ENCODE measurements at places on chromosomes 4 and X. TPM values are rescaled to one million over a fixed set of nuclear protein-coding genes. Genes with fewer than 3 reads are reported as not detected.

SLC6A14 gene
- not detected for total RNA-seq

TRMT44 gene
- 27.9 TPM for total RNA-seq

ARR3 gene
- total RNA-seq: not detected

PLA2G12A gene
- total RNA-seq: 15.7 TPM

NHS gene
- total RNA-seq: 1.8 TPM

CDK16 gene
- 62.3 TPM for total RNA-seq

SLC10A4 gene
- 0.17 TPM for total RNA-seq

TNIP3 gene
- total RNA-seq: 3.0 TPM

RAB40A gene
- 0.22 TPM for total RNA-seq

C4orf50 gene
- total RNA-seq: 0.19 TPM

PDGFC gene
- total RNA-seq: not detected

TMSB15C gene
- 5.1 TPM for total RNA-seq

MYL5 gene
- total RNA-seq: 20.0 TPM

- no peak for DNase-seq
These were observed 9.7 kb upstream of the ACSL4 start for GRCh38 chrX:109742722-109743121.

DNA sequence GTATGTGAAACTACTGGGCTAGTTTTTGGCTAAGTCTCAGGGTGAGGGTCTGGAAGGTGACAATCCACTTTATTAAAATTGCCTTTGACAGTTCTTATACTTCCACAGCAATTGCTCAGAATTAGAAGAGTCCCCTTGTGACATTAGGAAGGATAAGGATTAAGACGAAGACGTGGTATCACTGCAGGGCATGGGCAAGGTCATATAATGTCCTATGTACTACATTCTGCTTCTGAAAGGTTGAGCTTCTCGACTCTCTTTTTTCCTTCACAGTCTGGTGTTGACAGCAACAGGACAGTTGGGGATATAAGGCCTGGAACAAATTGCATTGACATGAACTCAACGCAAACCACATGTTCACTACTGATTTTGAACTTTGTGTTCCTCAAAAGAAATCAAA is 40.9 kb upstream of the PRDM5 start:
- DNase-seq: no peak

DNA sequence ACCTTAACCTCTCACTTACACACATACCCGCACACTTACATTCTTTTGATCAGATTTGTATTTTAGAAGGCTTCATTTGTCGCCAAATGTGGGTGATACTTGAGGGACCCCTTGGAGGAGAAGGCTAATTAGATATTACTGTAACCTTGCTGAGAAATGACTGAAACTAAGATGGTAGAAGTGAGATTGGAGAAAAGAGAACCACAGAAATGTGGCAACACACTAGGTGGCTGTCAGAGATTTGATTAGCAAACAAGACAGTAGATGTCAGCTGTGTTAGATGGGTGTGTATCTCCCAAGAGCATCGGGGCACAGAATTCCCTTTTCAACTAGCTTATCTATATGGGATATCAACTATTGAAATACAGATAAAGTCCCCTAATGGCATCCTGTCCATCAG is 149.3 kb upstream of the FABP2 start:
- DNase-seq: no peak

DNA sequence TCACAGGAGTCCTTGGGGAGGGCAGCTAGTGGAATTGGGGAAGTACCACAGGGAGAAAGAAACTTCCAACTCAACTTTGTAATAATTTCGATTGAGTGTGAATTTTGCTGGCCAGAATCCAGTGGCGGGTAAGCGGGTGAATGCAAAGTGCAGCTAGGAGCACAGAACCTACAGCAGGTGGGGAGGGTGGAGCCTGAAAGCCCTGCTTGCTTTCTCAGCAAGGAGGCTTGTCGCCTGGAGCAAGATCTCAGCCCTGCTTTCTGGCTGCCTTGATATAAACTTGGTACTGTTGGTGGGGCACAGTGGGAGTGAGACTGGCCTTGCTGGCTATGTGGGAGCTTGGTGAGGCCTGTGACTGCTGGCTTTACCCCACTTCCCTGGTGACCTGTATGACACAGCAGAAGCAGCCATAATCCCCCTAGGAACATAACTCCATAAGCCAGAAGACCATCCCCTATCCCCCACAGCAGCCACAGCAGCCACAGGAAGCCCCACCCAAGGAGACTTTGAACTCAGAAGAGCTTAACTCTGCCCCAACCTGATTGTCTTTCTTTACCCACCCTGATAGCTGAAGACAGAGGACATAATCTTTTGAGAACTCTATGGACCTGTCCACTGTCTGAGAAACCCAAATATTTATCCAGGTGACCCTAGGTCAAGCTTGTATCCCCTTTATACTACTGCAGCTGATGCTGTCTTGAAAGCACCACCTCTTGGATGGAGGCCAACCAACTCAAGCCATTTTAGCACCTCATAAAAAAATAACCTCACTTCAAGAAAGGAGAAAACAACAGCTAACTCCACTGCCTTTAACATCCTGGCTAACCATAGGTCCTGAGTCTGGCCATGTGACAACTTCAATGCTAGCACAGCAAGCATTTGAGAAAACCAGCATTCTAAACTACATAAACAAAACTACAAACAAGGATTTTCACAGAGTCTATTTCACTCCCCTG is 87.2 kb upstream of the PDE5A start:
- DNase-seq: no peak

DNA sequence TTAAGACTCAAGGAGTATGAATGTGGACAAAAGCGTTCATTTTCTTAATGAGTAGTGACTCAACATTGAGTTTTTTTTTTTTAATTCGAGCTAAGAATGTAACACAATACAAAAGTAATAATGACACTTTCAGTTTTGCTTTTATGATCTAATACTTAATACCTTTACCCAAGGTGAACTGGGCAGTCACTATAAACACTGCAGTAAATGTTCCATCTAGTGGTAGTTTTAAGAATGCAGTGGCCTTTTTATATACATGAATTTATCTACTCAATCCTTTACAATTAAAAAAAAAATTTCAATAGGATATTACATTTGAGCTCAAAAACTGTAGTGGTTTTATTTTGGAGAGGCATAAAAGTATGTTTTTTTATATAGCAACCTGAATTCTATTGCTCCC is 33.9 kb downstream of the PDK3 start:
- no peak for DNase-seq

DNA sequence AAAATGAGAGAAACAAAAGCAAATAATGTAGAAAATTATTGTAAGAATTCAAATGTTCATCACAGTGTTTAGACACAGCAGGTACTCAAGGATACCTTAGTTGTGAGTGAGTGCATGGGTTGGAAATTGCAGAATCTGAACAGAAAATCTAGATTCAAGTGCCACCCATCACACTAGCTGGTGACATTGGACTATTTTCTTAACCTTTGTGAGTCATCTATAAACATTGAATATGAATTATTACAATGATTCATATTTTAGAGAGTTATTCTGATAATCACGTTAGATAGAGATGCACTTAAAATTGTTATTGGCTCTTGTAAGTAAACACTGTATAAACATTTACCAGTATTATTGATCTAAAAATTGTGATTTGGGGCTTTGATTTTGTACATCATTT is 1113.1 kb downstream of the STIM2 start:
- no peak for DNase-seq

- no peak for DNase-seq
These were observed 17.9 kb downstream of the GNRHR start for GRCh38 chr4:67736262-67736661.

- DNase-seq: no peak
These were observed 29.0 kb downstream of the CHST7 start for GRCh38 chrX:46602468-46603102.

- DNase-seq: no peak
These were observed 2.9 kb downstream of the TMEM128 start for GRCh38 chr4:4245172-4245571.

DNA sequence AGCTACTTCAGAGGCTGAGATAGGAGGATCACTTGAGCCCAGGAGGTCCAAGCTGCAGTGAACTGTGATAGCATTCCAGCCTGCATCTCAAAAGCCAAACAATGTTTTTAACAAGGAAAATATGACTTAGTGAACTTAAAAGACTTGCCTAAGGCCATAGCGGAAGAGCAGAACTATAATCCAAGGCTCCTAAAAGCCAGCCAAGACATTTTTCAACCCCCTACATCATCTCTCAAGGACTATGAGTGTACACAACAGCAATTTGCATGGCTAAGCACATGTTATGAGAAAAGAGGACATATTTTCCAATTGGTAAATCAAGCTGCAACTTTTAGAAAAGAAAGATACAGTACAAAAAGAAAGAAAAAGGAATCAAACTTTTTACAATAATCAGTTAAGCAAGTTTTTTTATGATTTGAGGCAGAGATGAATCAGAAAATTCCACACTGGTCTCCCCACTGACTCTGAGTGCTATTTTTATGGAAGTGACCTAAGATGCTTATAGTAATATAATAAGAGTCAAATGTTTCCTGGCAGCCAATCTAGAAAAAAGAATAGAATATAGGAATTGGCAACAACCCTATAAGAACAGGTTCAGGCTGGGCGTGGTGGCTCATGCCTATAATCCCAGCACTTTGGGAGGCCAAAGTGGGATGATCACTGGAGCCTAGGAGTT is 9.8 kb upstream of the ACOT9 start:
- no peak for DNase-seq

DNA sequence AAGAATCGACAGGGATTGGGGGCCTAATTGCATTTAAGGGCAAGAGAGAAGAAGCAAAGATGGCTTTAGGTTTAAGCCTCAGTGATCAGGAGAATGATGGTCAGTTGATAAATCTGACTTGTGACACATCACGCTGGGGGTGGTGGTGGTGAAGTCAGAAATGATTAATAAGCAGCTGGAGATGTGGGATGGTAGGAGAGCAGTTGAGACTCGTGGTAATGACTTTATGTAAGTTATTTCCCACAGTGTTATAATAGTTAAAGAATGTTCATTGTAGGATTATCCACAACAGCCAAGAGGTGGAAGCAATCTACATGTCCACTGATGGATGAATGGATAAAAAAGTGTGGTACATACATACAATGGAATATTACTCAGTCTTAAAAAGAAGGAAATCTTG is 178.9 kb upstream of the GPC4 start:
- DNase-seq: no peak

DNA sequence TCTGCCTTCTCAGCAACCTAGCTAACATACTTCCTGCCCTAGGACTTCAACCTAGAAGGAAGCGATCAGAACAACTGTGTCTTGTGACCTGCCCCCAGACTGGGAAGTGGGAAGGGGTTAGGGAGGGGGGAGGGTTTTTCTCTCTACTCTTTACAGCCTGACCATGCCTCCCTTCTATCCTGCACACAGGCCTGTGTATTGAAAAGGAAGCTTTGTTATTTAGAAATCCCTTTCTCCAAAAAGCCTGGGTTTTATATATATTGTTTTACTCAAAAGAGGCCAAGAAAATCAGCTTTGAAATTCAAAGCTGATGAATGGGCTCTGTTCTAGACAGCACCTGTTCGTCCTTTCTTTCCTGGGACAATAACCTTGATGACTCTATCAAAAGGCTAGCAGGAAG is 35.2 kb upstream of the SMS start:
- DNase-seq: no peak

GRCh38 chrX:124274438-124275181 is 57.9 kb upstream of the TEX13D start:
- DNase-seq: no peak

- no peak for DNase-seq
These were observed 81.3 kb downstream of the C4orf51 start for GRCh38 chr4:145760961-145761929.

- no peak for DNase-seq
These were observed 556.3 kb downstream of the PPARGC1A start for GRCh38 chr4:23333556-23333945.

- DNase-seq: no peak
These were observed 6.1 kb upstream of the BDH2 start for GRCh38 chr4:103105558-103106356.

GRCh38 chr4:28490669-28491068 is 1630.0 kb downstream of the STIM2 start:
- no peak for DNase-seq

DNA sequence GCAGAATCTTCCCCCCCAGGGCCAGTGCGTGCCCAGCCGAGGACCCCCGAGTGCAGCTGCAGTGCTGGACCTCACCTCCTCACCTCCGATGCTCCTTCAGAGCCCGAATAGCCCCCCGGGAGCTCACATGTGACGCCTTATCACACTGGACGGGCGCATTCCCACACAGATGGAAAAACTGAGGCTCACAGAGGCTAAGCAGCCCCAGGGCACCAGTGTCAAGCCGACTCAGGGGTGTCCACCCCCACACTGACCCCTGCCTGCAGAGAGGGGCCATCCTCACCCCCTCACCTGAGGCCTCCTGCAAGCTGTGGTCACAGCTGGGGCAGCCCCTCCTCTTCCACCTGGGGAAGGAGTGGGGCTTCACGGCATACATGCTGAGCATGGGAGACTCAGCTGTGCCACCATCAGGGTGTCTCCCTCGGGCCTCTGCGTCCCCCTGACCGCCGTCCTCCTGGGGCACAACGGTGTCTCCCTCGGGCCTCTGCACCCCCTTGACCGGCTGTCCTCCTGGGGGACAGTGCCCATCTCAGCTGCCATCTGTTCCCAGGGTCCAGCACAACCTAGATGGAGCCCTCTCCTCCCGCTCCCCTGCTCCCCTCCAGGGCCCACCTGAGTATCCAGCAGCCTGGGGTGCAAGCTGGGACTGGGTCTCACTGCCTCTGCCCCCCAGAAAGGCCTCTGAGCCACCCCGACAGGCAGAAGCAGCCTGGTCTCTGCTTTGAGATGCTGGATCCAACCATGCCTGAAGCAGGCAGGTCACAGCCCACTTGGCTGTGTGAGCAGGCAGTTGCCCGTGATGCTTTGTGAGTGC is 85.3 kb upstream of the NKX1-1 start:
- peak; percentile 11 for DNase-seq

DNA sequence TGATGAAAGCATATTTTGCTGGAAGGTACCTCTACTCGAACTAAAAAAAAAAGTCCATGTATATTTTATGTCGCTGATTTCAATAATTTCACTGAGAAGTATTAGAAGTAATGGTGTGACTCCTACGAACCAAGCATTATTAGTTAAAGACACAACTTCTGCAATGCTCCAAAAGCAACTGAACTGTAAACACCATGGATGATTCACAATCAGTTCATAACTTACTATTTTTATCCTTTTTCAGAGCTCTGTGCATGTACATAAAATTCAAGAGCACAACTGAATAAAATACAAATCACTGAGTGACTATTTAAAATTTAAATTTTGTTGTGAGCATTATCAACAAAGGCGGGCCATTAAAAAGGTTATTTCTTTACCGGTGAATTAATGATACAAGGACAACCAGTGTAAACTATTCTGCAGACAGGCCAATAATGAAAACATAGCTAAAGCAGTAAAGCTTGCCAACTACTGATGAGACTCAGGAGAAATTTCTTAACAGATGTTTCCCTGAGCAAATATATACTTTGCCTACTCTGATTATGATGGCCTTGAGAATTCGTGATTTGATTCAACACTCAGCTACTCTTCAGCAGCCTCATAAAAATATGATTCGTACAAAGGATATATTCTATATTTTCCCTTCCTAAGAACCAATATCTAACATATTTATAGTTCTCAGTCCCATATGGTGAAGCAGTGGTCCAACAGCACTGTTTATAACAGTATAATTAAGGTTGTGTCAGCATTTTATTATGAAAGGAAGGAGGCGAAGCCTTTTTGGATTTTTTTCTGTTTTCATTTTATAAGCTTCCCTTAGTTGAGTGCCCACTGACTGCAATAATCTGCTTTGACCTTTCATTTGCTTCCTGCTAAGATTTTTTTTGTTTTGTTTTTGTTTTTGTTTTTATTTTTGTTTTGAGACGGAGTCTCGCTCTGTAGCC is 62.8 kb upstream of the NEIL3 start:
- no peak for DNase-seq
